ENCODE measurements at places on chromosomes 5 and 9. TPM values are rescaled to one million over a fixed set of nuclear protein-coding genes. Genes with fewer than 3 reads are reported as not detected.

The PCDHB10 gene
- polyA plus RNA-seq = 2.9 TPM

The INPP5E gene
- polyA plus RNA-seq = 12.8 TPM

The SOHLH1 gene
- polyA plus RNA-seq = not detected

The GLDC gene
- polyA plus RNA-seq = 13.0 TPM

The PCDHGB6 gene
- polyA plus RNA-seq = 2.9 TPM

The GPR150 gene
- polyA plus RNA-seq = 0.90 TPM

The TRIM14 gene
- polyA plus RNA-seq = 59.2 TPM

The SLC25A46 gene
- 48.3 TPM for polyA plus RNA-seq

The TMC1 gene
- 0.16 TPM for polyA plus RNA-seq

The LIFR gene
- 23.8 TPM for polyA plus RNA-seq

DNA sequence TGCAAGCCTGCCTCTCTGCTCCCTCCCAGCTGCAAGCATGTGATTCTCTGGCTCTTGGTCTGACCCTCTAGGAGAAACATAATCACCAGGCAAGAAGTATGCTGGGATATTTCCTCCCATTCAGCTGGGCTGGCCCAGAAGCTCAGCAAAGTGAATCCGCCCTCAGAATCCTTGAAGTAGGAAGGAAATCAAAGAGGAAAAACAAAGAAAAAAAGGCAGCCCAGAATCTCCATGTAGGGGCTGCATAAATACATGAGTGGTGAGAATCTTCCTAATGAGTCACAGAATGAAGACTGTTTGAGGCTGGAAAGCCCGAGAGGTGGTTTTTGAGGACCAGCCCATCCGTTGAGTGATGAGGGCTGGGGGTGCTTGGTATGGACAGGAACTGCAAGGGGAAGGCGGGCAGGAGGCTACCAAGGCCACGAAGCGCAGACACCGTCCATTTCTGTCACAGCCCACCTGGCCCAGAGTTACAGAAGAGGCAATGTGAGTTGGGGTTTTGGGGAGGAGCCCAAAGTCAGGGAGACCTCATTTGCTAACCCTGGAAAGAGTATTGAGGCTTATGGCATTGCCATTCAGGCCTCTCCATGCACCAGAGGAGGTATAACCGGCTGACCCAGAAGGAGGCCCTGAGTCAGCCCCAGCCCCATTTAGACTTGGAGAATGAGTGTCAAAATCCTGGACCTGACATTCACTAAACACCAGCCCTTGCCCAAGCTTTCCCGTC is 33.4 kb upstream of the TGFBR1 start:
- DNase-seq = no peak
- no peak overlapping the region for H3K4me3 ChIP-seq
- no peak overlapping the region for H3K27ac ChIP-seq
- no peaks in the 10 kb centered on the region for H3K4me1 ChIP-seq

DNA sequence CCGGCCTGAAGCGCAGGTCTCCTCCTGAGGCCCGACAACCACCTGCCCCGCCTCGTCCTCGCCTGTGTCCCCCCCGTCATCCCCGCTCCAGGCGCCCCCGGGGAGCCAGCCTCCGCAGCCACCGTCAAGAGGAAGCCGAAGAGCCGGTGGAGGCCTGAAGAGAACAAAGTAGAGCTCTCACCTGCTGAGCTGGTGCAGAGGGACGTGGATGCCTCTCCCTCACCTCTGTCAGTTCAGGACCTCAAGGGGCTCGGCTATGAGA is 169.9 kb downstream of the HINT1 start:
- no peak for DNase-seq
- no peak overlapping the region for H3K27ac ChIP-seq
- no peaks in the 10 kb centered on the region for H3K27me3 ChIP-seq
- H3K4me3 ChIP-seq = no peak overlapping the region

DNA sequence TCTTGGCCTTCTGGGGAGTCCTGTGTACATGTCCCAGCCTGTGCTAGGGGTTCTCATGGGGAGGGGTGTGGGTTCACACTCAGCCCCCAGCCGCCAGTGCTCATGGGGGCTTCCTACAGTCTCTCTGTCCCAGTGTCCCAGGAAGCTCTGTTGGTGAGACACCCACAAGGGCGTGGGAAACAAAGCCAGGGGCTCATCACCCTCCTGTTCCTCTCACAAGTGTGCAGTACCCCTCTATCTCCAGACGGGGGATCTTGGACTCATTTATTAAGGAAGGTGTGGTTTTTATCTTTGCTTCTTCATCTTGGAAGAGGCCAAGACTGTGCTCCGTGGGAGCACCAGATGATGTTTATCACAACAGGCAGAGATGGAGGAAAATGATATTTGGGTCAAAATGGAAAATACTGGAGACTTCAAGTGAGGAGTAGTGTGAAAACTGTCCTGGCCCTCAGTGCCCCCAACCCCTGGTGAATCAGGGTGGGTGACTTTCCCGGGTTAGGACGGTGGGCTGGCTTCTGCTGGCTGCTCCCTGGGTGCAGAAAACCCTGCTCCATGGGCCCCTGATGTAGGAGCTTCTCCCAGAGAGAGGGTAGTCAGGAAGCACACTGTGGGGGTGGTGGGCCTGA is 15.2 kb downstream of the TMEM171 start:
- H3K36me3 ChIP-seq = no peaks in the 10 kb centered on the region
- H3K4me1 ChIP-seq = peaks cover 53% of the 10 kb centered on the region
- H3K27me3 ChIP-seq = no peaks in the 10 kb centered on the region
- no peak overlapping the region for H3K27ac ChIP-seq
- H3K4me3 ChIP-seq = no peak overlapping the region

DNA sequence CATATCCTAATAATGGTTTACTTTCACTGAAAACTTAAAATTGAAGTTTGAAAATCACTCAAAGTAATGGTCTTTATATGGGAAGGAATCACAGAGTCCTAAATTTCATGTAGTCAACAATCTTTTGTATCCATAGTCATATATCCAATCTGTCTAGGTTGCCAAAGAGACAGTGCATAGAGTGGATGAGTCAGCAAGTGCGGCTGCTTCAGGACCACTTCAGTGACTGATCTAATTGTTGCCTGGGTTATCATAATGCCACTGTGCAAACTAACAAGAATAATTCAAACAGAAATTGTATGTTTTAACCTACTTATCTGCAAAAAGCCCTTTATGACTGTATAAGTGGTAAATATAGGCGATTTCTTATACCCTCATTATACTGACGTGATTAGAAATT is 211.3 kb upstream of the PRR16 start:
- no peak overlapping the region for H3K27ac ChIP-seq
- H3K4me1 ChIP-seq = no peaks in the 10 kb centered on the region
- no peak for DNase-seq
- H3K36me3 ChIP-seq = no peaks in the 10 kb centered on the region

DNA sequence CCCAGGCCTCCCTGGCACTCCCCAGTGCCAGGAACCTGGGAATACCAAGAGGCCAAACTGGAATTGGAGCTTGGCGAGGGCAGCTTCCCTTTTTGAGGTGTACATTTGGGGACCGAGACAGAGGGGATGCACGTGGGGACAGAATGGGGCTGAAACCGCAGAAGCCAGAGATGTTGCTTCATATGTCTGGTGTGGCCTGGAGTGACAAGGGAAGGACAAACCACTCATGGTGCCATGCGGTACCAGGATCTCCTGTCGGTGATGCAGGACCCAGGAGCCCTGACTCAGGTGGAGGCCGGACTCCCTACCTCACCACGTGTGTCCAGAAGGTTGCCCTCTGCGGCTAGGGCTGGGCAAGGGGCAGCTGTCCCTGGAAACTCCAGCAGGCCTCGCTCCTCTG is 4.0 kb upstream of the CSF2 start:
- no peak overlapping the region for H3K4me3 ChIP-seq
- no peak for DNase-seq
- no peaks in the 10 kb centered on the region for H3K4me1 ChIP-seq

- no peak overlapping the region for H3K27ac ChIP-seq
- no peaks in the 10 kb centered on the region for H3K4me1 ChIP-seq
- no peak overlapping the region for H3K4me3 ChIP-seq
- no peaks in the 10 kb centered on the region for H3K27me3 ChIP-seq
- peaks cover 5% of the 10 kb centered on the region for H3K36me3 ChIP-seq
- DNase-seq = no peak
Observed at GRCh38 chr5:142888469-142889085, 118.4 kb downstream of the ARHGAP26 start.

DNA sequence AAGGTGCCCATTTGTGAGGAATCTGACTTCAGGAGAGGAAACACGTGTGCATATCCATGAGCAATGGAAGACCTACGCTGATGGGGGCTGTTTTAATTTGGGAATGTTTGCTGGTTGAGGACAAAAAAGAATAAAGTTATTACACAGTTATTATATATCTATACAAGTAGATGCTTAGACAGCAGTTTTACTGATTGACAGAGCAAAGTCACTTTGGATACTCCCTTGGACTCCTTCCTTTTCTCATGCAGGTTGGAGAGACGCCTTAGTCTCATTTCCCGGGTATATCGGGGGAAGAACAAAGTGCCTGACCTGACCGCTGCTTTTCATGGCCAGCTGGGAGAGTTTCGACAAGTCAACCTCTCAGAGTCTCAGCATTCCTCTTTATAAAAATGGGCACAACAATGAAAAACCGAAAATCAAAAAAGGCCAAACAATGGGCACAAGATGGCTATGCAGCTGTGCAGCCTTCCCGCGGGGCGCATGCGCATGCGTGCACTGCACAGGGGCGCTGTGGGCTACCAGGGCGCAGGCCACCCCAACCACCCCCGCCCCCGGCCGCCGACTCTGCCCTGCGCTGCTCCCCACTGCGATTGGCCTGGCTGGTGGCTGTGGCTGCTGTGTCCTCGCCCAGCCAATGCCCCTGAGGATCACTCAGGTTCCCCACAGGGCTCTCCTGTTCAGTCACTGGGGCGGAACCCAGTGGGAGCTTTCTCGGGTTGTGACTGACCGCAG is 18.1 kb downstream of the NFIL3 start:
- peaks cover 25% of the 10 kb centered on the region for H3K36me3 ChIP-seq
- peaks cover 2% of the 10 kb centered on the region for H3K4me1 ChIP-seq
- H3K27me3 ChIP-seq = no peaks in the 10 kb centered on the region
- no peak for DNase-seq
- H3K27ac ChIP-seq = no peak overlapping the region
- no peak overlapping the region for H3K4me3 ChIP-seq

DNA sequence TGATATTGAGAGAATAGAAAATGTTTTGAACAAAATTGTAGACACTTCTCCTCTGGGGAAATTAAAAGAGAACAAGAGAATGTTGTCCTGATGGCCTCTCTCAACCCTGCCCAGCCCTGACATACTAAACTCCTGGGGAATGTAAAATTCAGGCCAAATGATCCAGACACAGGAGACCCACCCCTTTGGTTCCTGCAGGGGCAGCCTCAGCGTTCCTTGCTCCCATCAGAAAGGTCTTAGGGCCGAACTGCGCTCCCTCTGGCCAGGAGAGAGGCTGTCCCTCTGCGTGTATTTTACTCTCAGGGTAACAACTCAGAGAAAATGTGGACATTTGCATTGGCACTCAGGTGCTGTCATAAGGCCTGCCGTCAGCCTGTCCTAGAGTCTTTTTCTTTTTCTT is 616.3 kb upstream of the KLF4 start:
- no peak for DNase-seq
- H3K4me3 ChIP-seq = no peak overlapping the region
- no peaks in the 10 kb centered on the region for H3K27me3 ChIP-seq
- H3K36me3 ChIP-seq = no peaks in the 10 kb centered on the region
- H3K27ac ChIP-seq = no peak overlapping the region

DNA sequence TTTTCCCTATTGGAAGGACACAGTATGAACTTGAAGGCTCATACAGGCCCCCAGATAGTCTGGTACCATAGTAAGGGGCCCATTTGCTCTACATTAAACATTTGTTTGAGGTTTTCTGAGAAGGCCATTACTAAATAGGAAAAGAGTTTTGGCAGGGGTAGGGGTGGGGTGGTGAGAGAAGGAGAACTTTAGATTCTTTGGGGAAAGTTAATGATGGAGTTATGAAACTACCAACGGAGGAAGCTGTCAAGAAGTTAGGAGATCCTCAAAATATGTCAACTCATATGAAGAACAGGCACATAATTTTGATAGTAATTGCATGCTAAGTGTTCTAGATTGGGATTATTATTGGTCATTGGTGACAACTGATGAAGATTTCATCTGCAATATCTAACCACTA is 114.7 kb downstream of the TAF11L14 start:
- no peaks in the 10 kb centered on the region for H3K36me3 ChIP-seq
- no peaks in the 10 kb centered on the region for H3K4me1 ChIP-seq
- no peak for DNase-seq
- H3K4me3 ChIP-seq = no peak overlapping the region

DNA sequence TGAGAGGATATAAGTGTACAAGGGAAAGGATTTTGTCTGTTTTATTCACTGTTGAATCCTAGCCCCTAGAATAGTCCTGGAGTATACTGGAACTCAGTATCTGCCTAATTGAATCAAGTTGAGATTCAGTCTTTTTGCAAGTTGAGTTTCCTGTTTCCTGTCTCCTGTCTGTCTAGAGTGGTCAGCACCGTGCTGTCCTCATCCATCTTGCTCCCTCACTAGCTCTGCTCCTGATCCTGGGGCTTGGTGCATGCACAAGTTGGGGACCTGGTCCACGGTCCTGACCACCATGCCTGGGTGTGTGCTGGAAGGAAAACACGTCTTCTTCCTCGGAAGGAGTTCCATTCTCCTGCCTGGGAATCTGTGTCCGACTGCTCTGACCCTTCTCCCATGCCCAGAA is 3.2 kb downstream of the IL5 start:
- no peak overlapping the region for H3K27ac ChIP-seq
- no peak for DNase-seq
- H3K27me3 ChIP-seq = peaks cover 2% of the 10 kb centered on the region
- no peaks in the 10 kb centered on the region for H3K36me3 ChIP-seq

DNA sequence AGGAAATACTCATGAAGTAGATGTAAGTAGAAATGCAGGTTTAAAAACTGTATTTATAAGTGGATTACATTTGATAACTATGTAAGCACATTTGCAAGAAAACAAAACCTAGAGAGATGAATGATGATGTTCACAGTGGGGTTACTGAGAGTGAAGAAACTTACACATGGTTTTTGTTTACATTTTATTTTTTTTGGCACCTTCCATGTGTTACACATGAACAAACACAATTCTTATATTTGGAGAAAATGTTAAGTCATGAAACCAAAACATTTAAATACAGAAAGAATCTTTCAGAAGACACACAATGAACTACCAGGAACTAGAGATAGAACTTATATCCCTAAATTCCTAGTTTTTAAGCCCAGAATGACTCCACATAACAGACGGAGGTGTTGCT is 51.5 kb upstream of the SPATA31E1 start:
- H3K27ac ChIP-seq = no peak overlapping the region
- no peak overlapping the region for H3K4me3 ChIP-seq
- no peaks in the 10 kb centered on the region for H3K36me3 ChIP-seq
- H3K27me3 ChIP-seq = peaks cover 2% of the 10 kb centered on the region
- H3K4me1 ChIP-seq = peaks cover 5% of the 10 kb centered on the region

- H3K4me3 ChIP-seq = no peak overlapping the region
- H3K27me3 ChIP-seq = no peaks in the 10 kb centered on the region
- H3K27ac ChIP-seq = no peak overlapping the region
Observed at GRCh38 chr5:1823381-1824034, 22.3 kb downstream of the NDUFS6 start.
